Stimulated activated CD4-positive, alpha-beta T cell treated with anti-CD3 and anti-CD28 coated beads, TNF-alpha, amount 100 ng/mL, for 4 hours (primary cell): ENCODE measurements at places on chromosomes 5 and 9.

DNA sequence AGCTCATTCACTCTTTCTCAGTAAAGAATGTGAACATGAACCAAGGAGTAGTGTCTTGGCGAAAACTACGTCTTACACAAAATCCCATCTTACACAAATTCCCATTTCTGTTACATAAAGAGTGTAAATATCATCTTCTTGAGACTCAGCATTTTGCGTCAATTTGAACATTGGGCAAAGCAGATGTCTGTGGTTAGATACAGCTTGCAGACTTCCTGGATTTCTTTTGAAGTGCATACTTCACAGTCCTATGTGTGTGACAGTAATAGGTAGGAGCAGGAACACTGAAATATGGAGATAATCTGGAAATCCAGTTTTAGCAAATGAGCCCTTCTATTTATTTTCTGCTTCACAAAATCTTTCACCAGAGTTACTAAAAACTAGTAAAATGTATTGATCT lies 58.8 kb downstream of the C6 start:
- DNase-seq, result no peak

DNA sequence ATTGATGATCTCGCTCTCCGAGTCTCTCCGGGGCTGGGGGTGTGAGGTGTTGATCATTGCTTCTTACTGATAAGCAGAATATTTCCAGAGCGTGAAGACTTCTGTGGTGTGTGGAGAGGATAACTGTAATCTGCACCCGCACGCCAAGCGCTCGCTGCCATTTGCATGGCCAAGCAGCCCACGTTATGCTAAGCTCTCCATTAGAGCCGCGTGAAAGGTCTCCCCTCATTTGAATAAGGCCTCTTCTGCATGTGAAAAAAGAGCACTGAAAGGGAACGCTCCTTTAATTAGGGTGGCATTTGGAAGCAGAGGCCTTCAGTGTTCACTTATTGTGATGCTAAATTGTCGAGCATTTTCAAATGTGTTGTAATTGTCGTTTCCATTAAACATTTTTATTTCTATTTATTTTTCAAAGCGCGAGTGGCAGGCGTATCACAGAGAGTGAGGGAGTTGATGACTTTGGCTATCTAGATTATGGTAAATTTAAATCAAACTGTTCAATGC lies 163.6 kb upstream of the IRX2 start:
- no peak for DNase-seq

DNA sequence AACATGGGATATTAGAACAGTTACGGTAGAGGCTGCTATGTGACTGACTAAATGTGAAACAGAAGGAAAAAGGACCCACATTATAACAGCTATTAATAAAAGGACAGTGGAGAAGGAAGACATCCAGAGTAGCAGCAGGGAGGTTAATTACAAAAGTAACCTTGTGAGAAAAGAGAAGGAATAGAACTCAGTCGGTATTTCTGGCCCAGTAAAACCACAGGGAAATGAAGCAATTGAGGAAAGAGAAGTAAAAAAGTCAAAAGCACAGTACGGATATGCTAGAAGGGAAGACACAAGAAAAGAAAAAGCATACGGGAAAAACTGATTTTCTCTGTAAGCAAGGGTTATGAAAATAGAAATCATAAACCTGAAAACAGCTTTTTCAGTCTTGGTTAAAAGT lies 164.7 kb downstream of the RFX3 start:
- DNase-seq, result no peak

DNA sequence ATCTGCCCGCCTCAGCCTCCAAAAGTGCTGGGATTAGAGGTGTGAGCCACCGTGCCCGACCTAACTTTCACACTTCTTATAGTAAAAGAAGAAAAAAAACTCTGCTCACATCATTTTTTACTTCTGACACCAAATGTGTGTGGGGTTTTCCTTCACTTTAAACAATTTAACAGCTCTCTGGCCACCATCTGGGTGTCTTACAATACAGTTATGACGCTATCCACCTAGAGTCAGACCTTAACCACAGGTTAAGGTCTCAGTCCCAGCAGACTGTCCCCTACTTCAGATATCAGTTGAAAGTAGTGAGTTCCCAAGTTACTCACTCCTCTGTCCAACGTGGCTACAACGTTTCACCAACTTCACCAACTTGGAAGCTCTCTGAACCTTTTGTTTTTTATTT lies 15.4 kb upstream of the ATP6V1G1 start:
- DNase-seq, result no peak

DNA sequence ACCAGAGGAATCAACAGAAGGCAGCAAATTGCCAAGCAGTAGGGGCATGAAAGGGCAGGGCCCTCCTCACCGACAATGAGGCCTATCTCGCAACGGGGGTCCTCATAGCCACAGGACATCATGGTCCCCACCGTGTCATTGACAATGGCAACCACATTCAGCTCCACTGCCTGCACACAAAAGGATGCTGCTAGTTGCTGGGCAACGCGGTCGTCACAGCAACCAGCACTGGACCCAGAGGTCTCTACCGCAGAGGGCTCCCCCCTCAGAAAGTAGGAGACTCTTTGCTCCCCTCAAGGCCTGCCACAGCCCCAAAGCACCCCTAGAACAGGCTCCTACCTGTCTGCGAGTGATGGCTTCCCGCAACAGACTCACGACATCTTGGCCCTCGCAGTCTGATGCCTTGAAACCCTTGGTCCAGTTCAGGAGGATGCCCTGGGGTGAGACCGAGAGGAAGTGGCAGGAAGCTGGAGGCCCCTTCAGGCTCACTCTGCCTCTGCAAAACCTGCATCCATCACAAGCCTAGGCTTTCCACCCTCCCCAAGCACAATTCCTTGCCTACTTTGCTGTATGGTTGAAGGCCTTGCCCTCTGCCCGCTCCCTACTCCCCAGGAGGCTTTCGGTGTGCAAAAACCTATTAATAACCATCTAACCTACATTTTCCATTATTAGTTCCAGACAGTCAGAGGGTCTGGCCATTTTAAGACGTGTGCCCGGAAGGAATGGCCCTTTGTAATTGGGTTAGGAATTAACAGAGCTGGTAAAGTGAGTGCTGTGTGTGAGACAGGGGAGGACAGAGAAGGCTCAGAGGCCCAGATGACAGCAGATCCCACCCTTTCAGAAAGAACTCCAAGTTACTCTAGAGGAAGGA lies 15.2 kb downstream of the HK3 start:
- DNase-seq, result no peak

DNA sequence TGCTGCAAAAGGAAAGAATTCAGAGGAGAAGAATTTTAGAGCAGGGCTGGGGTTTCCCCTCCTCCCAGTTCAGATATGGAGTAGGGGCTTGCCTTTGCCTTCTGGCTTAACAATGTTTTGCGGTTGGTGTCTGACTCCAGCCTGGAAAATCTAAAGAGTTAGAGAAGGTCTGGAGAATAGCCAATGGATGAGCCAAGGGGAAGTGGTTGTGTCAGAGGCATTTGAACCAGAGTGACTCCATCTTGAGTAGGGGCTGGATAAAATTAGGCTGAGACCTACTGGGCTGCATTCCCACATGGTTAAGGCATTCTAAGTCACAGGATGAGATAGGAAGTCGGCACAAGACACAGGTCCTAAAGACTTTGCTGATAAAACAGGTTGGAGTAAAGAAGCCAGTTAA lies 133.7 kb downstream of the DIRAS2 start:
- DNase-seq, result no peak

GRCh38 chr5:60841361-60841760 lies 2.7 kb downstream of the ELOVL7 start:
- no peak for DNase-seq

DNA sequence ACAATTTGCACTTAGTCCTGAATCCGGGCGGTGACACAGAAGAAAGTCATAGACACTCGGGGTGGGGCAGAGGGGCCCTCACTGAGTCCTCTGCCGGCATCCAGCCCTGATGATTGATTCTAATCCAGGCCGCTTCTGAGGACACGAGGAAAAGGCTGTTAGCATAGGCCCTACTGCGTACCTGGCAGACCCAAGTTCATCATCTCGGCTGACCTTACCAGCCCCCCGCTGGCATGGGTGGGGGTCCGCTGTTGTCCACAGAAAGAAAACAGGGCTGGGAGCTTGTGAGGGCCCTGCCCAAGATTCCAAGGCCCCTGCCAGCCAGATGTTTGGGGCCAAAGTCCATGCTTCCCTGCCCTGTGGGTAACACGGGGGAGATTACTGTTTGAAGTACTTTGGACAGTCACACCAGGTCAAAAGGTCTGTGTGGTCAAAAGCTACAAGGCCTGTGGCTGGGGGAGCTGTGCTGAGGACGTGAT lies 24.5 kb downstream of the ERGIC1 start:
- no peak for DNase-seq

- no peak for DNase-seq
These were observed 6.2 kb downstream of the NKX2-5 start for GRCh38 chr5:173228639-173229381.

GRCh38 chr5:173328844-173329490 lies 753 bp upstream of the STC2 start:
- no peak for DNase-seq

DNA sequence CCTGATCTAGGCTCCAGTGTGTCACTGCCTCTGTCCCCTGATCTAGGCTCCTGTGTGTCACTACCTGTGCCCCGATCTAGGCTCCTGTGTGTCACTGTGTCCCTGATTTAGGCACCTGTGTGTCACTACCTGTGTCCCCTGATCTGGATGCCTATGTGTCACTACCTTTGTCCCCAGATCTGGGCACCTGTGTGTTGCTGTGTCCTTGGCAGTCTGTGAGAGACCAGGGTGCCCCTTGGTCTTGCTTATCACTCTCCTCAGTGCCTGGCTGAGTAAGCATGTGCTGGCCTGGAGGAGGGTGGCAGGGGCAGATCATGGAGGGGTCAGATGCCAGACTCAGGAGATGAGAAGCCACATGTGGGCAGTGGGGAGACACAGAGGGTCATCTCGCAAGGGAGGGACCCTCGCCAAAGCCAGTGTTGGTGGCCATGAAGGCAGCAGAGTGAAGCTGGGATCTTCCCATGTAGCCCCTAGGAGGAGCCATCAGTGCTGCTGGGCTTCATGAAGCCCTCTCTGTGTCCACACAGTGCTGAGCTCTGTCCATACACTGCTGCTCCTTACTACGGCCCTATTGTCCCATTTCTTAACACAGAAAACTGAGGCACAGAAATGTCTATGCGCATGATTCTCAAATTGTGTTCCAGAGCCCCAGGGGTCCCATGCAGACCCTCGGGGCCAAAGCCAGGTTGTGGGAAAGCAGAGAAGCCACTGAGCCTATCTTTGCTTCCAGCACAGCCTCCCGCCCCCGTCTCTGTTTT lies 15.5 kb downstream of the OLFML2A start:
- no peak for DNase-seq

GRCh38 chr9:80163889-80164288 lies 592.1 kb downstream of the TLE4 start:
- no peak for DNase-seq

DNA sequence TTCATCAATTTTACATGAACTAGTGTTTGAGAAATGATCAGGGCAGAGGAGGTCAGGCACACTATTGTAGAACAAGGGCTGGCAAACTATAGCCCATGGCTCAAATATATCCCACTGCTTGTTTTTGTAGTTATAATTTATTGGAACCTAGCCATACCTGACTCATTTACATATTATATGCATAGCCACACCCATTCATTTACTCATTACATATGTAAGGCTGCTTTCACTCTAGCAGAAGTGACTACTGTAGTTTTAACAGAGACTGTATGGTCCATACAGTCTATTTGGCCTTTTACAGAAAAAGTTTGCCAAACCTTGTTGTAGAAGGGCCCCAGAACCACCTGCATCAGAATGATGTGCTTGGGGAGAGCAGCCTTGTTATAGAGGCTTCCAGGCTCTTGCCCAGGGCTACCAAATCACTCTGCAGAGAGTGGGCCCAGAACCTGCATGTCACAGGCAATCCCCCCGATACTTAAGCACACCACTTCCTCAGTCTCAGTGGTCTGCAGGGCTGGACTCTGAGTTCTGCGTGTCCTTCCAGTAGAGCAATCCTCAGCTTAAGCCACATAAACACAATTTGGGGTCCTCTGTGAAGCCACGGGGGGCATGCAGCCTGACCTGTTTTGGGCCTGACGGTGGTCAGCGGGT lies 6.7 kb downstream of the ANKS6 start:
- DNase-seq, result no peak

- no peak for DNase-seq
These were observed 39.2 kb downstream of the GPR107 start for GRCh38 chr9:130092910-130093309.

GRCh38 chr5:38751103-38751502 lies 94.7 kb upstream of the OSMR start:
- DNase-seq, result no peak

- DNase-seq, result no peak
These were observed 34.3 kb downstream of the MRPL36 start for GRCh38 chr5:1765141-1765879.

GRCh38 chr5:9582406-9582805 lies 36.5 kb upstream of the SEMA5A start:
- DNase-seq, result no peak

GRCh38 chr5:55546947-55547346 lies 12.2 kb upstream of the PLPP1 start:
- DNase-seq, result no peak

DNA sequence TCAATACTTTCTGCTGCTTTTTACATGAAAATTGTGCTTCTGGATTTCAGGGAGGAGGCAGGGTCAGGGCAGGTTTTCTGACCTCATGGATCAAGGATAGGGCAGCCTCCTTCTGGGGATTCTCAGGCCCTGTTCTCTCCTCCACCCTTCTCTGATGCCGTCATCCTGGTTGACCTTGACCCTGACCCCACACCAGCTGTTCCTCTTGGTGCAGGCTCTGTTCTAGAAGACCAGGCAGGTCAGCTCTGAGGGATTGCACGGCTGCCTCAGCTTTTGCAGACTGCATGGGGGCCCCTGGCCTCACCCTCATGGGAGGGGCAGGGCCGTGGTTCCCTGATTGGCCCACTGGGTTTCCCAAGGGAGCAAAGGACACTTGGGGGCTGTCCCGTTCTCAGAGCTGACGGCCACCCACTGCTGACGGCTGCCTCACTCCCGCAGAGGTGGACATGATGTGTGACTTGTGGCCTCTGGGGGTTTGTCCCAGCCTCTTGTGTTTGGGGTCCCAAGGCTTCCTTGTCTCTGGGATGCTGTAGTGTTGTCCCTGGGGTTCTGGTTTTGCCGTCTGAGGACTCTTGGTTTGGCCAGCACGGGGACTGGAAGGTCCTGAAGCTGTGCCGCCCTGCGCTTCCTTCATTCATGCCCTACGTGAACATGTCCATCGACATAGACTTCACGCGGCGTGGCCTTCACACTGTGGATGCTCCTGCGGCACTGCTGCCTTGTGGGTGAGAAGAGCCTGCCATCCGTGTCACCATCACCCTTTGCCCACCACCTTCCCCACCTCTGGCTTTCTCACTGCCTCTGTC lies 34.5 kb downstream of the CEP72 start:
- DNase-seq, result no peak

GRCh38 chr5:31169379-31169778 lies 24.1 kb upstream of the CDH6 start:
- DNase-seq, result no peak

DNA sequence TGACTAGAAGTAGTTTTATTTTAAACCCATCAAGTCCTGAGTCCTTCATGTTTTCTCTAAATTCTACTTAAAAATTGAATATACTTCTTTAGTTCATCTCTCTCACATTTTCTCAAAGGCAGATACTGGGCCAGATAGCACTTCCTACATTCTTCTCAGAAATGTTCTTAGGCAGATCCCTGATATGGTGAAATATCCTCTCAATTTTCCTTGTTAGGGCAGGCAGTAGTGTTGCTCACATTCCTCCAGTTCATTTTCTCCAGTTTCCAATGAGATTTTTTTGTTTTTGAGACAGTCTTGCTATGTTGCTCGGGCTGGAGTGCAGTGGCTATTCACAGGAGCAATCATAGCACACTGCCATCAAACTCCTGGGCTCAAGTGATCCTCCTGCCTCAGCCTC lies 5.7 kb downstream of the GCNT1 start:
- DNase-seq, result no peak
